ENCODE measurements at places on chromosomes 2 and 18.

- DNase-seq, result no peak
Observed at GRCh38 chr2:142688856-142689605, 188.4 kb upstream of the KYNU start.

GRCh38 chr2:38262069-38262871 lies 114.8 kb downstream of the ATL2 start:
- no peak for DNase-seq

- no peak for DNase-seq
Observed at GRCh38 chr2:10471955-10472354, 23.8 kb upstream of the ODC1 start.

GRCh38 chr2:61537277-61537949 lies 743 bp downstream of the XPO1 start:
- DNase-seq, result peak; percentile 22

DNA sequence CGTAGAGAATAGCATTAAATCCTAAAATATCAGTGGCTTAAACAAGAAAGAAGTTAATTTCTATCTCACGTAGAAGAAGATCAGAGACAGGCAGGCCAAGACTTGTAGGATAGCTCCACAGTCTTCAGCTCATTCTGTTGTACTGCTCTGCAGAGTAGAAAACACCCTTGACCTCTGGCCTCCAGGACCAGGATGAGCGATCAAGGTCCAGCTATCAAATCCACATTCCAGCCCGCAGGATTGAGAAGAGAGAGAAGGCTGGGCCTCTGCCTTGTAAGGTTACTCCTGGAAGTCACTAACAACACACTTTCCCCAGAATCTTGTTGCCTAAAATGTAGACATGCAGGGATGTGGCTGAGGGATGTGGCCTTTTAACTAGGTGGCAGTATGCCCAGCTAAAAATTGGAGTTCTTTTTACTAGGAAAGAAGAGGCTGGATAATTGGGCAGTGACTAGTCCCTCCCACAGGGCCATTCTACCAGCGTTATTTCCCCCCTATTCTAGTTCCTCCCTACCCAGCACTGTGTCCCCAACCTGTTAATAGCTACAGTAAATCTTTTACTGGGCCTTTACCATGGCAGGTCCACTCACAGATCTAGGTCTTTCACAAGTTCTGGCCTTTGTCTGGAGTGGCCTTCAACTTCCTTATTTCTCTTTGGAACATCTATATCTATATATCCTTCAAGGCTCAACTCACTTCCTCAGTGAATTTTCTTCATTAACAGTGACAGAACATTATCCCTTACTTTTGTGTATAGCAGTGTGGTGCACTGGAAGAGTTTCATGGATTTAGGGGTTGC lies 165.0 kb downstream of the DIS3L2 start:
- no peak for DNase-seq

- DNase-seq, result peak; percentile 39
Observed at GRCh38 chr2:43142921-43143438, 83.4 kb downstream of the ZFP36L2 start.

DNA sequence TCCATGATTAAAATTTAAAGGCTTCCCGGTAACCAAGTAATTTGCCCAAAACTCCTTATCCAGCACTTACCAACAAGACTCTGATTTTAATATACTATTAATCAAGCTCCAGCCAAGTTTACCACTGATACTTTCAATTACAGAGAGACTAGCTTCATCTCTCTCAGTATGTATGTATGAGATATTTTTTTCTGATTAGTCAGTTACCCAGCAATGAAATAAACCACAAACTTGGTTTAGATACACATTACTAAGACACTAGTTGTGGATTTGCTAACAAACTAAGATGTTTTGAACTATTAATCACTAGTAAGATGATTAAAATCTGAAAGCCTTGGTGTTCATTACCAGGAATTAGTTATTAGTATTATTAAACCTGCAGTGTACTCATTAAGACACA lies 1272.2 kb upstream of the ACVR2A start:
- DNase-seq, result no peak

- no peak for DNase-seq
Observed at GRCh38 chr2:44944102-44944951, 2.8 kb downstream of the SIX3 start.

DNA sequence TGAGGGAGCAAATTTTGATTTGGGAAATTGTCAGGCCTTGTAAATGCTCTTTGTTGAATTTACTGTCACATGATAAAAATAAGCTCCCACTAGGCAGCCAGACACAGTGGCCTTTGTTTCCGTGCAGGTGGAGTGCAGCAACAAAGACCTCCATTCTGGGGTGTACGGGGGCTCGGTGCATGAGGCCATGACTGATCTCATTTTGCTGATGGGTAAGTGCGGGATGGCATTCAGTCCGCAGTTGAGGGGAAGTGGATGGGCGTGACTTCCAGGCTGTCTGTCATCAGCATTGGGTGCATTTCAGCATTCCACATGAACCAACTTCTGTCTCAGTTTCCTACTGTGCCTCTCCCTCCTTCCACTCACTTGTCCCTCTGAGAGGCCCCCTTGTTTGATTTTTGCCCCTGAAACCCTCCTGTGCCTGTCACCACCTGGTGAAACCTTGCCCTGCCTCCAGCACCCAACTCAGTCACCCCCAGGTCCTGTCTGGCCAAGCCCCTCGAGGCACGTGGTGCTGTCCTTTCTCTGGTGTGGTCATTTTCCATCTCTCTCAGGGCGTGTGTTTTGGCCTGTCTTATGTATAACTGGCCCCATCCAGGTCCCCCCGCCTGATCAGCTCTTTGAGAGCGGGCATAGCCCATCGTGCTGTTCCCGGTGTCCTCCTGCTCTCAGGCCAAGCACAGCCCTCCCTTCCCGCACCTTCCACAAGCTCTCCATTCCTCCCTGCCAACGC lies 16.3 kb downstream of the CNDP2 start:
- DNase-seq, result no peak

DNA sequence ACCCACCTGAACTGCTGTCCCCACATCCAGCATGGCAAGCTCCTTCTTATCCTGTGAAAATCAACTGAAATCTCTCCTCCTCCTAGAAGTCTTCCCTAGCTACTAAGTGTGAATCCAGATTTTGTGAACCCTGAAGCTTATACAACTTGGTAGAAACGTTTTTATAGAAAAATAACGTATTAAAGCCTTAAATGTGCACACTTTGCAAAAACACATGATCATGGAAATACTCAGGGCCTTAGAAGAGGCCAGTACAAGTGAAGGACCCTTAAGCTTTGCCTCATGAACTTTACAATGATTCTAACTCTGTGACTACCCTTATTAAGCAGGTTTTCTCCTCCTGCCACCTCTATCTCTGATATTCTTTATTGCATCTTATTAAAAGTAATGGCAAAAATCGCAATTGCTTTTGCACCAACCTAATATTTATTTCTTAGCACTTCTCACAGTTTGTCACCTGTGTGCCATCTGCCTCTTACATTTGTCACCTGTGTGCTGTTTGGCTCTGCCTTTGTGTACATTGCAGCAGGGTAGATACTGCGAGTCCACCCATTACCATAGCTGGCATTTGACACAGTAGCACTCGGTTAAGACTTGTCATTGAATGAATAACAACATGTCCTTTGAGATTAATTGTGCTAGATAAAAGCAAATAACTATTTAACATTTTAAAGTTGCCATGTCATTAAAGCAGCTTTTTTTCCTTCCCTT lies 42.2 kb downstream of the FRZB start:
- no peak for DNase-seq

DNA sequence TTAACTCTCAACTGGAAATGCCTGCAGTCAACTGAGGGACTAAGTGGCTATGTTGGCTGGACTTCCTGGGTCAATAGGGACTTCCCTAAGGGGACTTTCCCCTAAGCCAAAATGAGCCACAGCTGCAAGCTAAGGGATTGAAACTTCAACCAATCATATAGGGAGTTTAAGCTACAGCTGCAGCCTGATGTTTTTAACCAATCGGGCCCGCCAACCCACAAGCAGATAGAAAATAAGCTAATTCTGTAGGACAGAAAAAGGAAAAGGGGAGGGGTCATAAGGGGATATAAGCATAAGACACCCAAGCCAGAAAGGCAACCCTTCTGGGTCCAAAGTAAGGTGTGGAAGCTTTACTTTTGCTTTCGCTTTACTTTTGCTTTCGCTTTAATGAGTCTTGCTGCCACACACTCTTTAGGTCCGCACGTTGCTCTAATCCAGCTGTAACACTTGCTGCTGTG lies 927.5 kb downstream of the ERBB4 start:
- DNase-seq, result peak; percentile 60

DNA sequence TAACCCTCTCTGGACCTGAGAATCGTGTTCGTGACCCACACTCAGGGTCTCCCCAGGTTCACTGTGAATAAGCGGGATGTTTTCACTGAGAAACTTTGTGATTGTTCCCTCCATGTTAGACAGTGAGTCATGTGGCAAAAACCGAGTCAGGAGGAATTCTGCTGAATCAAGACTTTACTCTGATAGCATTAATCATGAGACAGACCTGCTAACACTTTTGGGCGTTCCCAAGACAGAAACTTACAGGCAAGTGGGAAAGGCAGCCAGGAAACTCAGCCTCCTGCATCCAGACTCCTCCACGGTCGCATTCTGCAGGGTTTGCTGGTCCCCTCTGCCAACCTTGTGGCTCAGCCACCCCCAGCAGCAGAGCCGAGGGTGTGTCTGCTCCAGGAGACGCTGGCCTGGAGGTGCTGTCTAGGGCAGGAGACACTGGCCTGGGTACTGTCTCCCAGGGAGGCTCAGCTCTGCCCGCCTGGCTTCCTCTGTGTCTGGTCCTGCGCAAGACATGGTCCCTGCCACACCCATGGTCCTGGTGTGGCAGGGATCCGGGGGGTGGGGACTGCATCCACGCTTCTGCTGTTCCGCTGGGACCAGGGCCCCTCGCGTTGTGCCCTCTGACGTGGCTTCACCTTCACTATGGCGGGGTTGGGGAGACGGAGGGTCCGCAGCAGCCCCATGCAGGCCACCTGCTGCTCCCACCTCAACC lies 177.4 kb downstream of the TWIST2 start:
- no peak for DNase-seq

DNA sequence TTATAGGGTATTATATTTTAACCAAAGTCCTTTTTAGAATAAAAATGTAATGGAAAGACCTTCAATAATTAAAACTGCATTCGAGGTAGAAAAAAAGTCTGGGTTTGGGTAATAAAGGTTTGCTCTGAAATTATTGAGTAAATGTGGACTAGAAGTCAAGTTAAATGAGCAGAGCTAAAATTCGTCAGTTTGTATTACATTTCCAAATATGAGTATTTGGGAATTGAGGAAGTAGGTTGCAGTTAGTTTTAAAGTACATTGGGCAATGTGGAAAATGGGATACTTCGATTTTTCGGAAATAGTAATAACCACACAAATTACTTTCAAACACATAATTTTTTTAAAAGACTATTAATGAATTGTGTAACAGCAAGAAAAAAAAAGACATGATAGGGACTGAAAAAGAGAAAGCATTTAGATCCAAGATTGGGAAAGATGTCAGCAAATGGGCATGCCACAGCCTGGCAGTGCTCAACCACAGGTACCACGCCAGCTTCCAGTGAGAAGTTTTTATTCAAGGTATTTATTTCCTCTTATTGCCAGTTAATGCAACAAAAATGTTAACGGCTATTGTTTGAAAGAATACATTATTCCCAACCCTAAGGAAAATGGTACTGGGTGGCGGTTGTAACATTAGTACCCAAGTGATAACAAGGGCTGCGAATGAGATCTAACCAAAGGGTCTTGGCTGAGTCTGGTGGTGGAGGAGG lies 50.0 kb downstream of the TTC39C start:
- DNase-seq, result no peak

- DNase-seq, result no peak
Observed at GRCh38 chr2:122101319-122101718, 345.9 kb downstream of the TSN start.

DNA sequence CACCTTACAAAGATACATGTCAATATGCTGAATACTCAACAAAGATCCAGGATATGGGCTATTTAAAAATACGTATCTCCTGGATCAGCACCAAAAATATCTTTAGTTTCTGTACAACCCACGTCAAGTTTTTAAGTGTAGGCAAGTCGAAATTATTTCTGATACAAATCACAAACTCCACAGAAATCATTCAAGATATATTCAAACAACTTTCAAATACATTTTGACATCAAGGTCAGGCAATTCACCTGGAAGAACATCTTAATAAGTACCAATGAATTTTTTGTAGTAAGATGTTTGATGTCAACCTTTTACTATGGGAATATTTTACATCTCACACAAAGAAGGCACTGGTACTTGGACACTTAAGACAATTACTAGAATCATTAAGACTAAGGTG lies 86.2 kb downstream of the CUL3 start:
- no peak for DNase-seq

GRCh38 chr2:85772019-85772745 lies 18.4 kb downstream of the ATOH8 start:
- no peak for DNase-seq

- DNase-seq, result no peak
Observed at GRCh38 chr2:84022810-84023431, 436.2 kb downstream of the SUCLG1 start.

DNA sequence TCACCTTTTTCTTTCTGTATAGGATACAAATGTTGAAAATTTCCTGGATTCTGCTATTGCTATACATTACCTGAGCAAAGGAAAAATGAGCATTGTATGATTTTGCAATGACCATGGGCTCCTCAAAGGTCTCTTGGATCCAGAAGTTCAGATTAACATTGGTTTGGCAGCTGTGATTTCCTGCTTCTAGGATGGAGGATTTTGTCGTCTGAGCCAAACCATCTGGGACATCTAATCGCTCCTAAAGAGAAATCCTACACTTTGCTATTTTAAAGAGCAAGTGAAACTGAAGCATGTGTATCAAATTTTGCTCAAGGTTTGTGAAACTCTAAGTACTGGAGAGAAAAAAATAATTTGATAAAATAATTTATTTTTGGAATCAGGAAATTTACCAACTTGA lies 115.1 kb upstream of the ST6GAL2 start:
- DNase-seq, result no peak

DNA sequence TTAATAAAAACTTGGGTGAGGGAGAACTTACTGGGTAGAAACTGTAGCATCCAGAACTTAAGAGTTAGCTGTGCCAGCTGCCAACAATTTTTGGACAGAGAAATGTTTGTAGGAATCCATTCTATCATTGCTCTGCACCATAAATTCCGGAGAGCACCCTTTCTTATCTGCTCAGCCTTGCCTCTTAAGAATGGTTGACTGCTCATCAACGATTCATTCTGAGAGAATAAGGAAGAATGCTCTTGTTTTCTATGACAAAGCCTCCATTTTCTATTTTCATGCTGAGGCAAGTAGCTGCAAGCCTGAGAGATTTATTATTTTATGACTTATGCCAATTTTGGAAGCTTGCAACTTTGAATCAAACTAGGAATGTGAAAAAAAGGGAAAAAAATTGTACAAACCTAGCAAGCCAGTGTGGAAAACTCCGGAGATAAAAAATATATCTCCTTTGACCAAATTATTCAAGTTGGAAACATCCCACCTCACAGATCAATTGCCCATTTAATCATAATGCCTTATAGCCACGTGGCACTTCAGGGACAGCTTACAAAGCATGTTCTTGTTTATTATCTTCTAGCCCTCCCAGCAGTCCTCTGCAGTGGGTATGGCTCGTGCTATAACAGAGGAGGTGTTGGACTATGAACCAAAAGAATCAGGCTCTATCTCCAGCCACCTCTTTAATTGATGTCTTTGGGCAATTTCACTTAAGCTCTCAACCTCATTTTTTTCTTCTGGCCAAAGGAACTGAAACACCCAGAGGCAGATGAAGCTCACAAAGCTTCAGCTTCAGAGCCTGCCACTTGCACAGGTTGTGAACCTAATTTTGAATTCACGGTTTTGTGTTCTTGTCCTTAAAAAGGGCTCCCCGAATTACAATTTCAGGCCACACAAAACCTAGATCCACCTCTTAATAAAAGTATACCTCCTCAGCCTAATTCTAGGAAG lies 40.9 kb upstream of the ATL2 start:
- DNase-seq, result no peak
